ENCODE measurements at places on chromosomes 6 and 20.

GRCh38 chr6:52127957-52128356, 40.5 kb upstream of the PKHD1 start:
- DNase-seq = no peak

DNA sequence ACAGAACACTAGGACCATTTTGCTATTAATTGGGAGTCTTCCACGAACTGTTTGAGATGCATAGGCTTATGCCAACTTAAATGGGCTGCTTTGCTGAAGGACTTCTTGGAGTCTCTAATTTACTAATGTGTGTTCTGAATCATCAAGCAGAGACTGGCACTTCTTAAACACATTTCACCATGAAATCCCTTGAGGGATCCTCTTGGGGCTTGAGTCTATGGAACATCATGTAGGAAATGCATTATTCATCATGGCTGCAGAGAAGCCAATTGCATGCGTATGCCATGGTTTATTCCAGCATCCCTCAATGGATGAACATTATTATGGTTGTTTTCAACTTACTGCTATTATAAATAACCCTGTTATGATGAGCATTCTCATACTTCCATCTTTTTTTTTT, 73.4 kb downstream of the FGD2 start:
- DNase-seq = no peak

DNA sequence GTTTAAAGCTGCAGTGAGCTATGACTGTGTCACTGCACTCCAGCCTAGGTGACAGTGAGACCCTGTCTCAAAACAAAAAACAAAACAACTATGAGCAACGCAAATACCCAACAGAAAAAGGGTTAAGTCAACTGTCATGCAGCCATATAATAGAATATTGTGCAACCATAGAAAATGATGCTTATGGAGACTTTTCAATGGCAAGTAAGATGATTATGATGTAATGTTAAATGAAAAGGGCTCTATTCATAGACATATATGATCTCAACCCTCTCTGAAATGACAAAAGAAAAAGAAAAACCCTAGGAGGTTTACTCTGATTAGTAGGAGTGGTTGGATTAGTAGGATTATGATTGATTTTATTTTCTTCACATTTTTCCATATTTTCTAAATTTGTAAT, 41.3 kb upstream of the TBC1D7 start:
- DNase-seq = no peak

DNA sequence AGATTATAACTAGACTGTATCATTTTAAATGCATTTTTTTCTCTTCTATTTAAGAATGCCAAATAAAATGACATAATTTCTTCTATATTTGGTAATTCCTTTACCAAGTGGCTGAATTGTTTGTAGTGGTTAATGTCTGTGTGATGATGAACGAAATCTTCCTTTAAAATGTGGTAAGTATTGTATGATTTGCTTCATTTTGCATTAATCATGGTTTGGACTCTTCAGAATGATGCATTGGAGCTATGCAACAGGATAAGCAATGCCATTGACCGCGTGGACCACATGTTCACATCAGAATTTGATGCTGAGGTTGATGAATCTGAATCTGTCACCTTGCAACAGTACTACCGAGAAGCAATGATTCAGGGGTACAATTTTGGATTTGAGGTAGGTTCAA, 99.6 kb downstream of the MAP3K4 start:
- no peak for DNase-seq

DNA sequence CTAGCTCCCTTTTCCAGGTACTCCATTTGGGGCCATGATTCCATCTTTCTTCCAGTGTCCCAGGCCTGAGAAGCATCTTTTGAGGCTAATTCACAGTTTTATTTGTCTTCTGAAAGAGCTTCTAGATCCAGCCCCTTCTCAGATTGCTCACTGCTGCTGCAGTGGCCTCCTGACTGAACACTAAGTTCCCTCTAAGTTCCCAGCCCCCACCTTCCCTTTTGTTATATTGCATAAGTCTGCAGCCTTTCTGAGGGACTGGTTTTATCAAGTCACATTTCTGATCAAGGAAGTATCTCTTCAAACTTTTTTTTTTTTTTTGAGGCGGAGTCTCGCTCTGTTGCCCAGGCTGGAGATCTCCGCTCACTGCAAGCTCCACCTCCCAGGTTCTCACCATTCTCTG, 10.7 kb downstream of the MAPRE1 start:
- no peak for DNase-seq

GRCh38 chr20:15708984-15709598, 864.2 kb downstream of the KIF16B start:
- peak; percentile 39 for DNase-seq

DNA sequence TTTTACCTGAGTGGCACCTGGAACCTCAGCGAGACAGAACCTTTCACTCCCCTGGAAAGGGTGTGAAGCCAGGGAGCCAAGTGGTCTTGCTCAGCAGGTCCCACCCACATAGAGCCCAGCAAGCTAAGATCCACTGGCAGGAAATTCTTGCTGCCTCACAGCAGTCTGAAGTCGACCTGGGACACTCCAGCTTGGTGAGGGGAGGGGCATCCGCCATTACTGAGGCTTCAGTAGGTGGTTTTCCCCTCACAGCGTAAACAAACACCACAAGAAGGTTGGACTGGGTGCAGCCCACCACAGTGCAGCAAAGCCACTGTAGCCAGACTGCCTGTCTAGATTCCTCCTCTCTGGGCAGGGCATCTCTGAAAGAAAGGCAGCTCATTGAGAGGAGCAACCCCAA, 134.7 kb upstream of the RSPO3 start:
- DNase-seq = no peak

DNA sequence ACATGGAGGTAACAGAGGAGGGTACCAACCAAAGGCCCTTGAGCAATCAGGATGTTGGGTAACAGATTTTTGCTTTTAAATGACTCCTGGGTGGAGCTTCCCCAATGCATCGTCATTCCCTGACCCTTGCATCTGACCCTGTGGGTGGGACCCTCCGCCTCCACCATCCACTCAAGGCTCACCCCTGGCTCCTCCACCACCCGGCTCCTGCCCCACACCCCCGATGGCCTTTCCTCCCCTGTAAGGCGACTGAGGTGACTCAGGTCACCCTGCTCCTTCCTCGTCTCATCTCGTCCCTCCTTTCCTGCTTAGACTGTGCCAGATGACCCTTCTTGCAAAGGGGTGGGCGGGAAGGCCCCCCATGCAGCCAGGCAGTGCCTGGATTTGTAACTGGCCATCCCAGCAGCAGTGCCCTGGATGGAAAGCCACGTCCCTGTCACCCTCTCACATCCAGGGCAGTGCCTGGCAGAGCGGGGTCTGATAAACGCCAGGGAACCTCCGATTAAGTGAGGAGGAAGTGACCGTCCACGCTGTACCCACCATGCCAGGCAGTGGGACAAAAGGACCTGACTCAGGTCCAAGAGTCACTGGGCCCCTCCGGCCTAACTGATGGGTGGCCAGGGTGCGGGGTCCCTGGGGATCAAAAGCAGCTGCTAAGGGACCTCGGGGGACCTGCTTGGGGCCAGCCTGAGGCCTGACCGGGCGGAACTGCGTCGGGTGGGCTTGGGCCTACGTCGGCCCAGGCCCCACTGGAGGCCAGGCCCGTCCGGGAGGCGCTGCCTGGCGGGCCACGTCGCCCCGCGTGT, 624 bp upstream of the NPEPL1 start:
- no peak for DNase-seq

- no peak for DNase-seq
These were observed 36.1 kb downstream of the RNF8 start for GRCh38 chr6:37389857-37390256.

DNA sequence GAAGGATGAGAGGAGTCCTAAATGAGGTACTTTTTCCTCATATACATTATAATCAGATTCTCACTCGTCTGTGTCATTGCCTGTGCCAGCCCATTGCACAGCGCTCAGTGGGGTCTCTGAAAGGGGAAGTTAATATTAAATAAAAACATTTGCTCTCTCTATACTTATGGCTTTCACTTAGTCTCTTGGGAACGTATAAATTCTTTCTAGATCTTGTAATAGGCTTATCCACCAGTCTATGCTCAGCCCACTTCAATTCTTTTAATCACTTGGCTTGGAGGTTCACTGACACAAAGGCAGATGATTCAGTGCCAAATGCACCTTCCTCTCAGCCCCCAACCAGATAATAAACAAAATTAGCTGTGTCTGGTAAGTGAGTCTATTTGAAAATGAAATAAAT, 164.3 kb upstream of the OGFRL1 start:
- DNase-seq = no peak

- DNase-seq = no peak
These were observed 83.4 kb downstream of the OPN5 start for GRCh38 chr6:47865206-47865605.

- DNase-seq = no peak
These were observed 271.8 kb downstream of the PRL start for GRCh38 chr6:22024973-22025467.

GRCh38 chr6:141594874-141595273, 537.9 kb upstream of the GJE1 start:
- no peak for DNase-seq

DNA sequence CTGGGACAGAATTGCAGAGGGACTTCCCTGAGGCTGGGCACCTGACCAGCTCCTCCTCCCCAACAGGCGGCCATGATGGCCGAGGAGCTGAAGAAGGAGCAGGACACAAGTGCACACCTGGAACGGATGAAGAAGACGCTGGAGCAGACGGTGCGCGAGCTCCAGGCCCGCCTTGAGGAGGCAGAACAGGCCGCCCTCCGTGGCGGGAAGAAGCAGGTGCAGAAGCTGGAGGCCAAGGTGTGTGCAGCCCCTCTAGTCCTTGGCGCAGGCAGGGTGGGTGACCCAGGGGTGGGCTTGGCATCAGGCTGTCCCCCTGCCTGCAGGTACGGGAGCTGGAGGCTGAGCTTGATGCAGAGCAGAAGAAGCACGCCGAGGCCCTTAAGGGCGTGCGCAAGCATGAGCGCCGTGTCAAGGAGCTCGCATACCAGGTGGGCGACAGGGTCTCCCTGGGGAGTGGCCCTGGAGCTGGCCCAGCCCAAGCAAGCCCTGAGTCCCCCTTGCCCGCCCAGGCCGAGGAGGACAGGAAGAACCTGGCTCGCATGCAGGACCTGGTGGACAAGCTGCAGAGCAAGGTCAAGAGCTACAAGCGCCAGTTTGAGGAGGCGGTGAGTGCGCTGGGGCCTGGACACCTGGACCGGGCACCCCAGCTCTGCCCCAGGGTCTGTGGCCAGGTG, 45.4 kb downstream of the MYH7B start:
- no peak for DNase-seq

DNA sequence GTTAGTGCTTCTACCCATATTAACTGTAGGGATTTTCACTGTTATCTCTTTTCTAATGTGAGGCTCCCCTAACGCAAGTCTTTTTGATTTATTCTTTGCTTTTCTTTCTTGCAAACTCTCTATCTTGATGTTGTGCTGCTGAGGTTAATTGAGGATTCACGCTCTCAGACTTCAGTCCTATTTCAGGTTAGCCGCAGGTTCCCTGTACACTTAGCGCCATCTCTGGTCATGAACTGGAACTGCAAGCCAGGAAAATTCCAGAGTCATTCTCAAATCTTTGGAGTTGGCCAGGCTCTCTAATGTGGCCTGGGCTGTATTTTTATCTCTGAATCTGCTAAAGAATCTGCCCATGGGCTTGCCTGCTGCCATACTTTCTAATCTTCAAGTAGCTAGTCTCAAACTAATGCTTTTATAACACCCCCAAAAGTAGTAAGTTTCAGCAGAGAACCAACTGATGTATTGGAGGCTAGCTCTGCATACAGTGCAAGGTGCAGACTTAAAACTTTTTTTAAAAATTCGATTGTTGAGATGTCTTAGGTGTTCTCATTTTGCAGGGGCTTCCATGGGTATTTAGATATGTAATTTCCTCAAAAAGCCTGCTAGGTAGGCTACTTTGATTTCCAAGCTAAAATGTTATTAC, 91.1 kb upstream of the OPRM1 start:
- no peak for DNase-seq

DNA sequence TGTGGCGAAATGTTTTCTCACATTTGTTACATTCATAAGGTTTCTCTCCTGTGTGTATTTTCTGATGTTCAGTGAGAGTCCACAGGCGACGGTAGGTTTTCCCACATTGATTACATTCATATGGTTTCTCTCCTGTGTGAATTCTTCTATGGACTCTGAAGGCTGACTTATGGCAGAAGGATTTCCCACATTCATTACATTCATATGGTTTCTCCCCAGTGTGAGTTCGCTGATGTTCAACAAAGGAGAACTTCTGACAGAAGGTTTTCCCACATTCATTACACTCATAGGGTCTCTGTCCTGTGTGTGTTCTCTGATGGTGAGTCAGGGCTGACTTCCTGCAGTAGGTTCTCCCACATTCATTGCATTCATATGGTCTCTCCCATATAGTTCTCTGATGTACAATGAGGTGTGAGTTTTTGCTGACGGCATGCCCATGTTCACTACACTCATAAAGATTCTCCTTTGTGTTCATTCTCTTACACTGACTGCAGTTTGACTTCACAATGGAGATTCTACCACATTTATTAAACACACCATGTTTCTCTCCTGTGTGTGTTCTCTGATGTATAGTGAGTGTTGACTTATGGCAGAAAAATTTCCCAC, 11.9 kb downstream of the ZNF334 start:
- DNase-seq = no peak

GRCh38 chr6:53437557-53438202, 88.9 kb upstream of the ELOVL5 start:
- DNase-seq = peak; percentile 20

GRCh38 chr6:62652692-62653328, 366.8 kb upstream of the KHDRBS2 start:
- DNase-seq = no peak

GRCh38 chr20:51156041-51156982, 133.4 kb upstream of the KCNG1 start:
- DNase-seq = no peak

DNA sequence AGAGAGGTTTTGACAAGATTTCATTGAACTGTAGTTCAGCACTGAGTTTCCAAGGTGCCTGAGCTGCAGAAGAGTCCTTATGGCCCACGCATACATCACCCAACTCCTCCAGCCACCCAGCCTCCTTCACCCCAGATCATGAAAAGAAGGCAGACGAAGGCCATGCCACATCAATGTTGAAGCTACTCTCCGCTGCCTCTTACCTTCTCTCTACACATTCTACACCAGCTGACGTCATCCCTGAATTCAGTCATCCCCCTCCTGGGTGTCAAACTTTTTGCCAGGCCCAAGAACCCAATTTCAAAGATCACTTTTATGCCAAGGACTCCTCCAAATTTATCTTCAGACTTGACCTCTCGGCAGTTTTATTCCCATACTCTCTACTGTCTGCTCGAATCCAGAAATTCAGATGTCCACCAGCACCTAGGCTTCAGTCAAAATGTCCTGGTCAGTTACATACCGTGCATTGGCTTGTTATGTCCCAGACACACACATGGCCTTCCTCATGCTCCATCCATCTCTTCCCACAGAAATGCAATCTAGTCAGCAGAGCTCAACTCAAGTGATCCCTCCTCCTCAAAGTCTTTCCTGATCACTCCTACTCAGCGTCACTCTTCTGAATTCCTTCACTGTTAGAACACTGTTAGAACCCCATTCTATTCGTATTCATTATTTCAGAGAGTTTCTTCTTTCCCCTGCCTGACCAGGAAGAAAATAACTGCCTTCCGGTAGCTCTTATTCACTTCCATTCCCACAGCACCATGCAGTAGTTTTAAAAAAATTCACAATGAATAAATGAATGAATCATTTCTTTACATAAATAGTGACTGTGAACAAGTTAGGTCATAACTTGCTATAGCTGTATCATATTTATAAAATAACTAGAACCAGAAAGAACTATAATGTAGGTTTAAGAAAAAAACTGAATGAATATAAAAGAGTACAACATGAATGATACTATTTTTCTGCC, 11.5 kb downstream of the ATXN1 start:
- DNase-seq = no peak

Data from activated T-cell treated with anti-CD3 and anti-CD28 coated beads, Interleukin-2, amount 50 U/mL, for 72 hours (primary cell).